Suprapubic skin (tissue), 4 donors: ENCODE measurements at places on chromosomes 4 and X. TPM values are rescaled to one million over a fixed set of nuclear protein-coding genes. Genes with fewer than 3 reads are reported as not detected.

DNA sequence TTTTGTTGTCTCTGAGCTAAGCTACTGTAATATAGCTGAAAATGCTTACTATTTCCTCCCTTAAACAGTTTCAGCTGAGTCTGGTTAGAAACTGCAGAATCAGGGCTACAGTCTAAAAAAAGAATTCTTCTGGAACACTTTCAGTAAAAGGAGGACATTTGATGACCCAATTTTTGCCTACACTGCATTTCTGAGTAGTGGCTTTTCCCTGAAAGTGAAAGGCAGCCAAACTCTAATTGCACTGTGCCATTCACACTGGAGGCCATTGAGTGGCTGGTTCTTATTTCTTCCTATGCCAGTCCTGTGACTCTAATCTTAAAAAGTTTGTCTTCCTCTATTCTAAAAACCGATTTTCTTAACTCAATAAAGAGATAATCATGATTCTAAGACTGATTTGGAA is 526.0 kb downstream of the CFAP47 start:
- no peak for DNase-seq

The CT47B1 gene
- not detected for total RNA-seq

- no peak for DNase-seq
Observed at GRCh38 chr4:60020389-60020788, 1179.7 kb upstream of the ADGRL3 start.

- peak; percentile 75 for DNase-seq
Observed at GRCh38 chr4:24794480-24794879, 893 bp upstream of the SOD3 start.

DNA sequence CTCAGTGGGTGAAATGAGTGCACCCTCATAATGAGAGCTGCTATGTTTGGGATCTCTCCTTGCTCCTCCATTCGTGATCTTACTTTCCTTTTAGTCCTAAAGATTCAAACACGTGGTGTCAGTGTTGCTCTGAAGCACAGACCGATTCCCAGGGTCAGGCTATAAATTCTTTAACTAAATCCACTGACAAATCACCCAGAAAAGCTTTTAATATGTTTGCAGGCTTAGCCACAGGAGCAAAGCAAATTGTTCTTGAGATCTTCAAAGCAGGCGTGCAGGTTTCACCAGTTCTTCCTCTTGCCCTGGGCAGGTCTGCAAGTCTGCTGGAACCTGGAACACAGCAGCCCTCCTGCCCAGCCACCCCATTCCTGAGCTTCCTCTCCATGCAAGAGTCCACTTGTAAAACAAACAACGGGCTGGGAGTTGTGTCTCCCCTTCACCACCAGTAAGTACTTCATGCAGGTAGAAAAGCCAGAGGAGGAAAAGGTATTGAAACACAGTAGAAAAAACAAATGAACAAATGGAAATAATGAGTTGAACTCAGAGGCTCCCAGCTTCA is 70.1 kb upstream of the ENPP6 start:
- DNase-seq = no peak

DNA sequence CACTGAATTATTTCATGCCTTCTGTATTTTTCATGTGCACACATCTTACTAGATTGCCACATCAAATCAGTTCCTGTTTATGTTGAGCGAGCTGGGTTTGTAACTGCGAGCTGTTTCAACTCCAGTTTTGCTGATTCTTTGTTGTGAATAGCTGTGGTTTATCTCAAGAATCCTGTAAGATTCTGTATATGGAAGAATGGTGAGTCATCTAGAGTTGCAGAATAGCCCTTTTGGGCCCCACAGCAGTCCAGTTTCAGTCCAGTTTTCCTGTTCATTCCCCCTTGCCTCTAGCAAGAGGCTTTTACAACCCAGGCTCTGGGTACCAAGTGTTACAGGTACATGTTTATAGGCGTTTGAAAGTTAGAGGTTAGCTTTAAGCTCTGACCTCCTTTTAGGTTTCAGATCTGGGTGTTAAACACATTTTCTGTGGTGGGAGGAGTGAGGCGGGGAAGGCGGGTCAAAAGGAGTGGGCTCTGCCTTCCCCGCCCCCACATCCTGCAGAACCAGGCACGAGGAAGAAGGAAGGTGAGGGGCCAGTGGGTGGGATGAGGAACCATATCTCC is 32.7 kb downstream of the TBC1D14 start:
- no peak for DNase-seq

- DNase-seq = no peak
Observed at GRCh38 chr4:4245172-4245571, 2.9 kb downstream of the TMEM128 start.

DNA sequence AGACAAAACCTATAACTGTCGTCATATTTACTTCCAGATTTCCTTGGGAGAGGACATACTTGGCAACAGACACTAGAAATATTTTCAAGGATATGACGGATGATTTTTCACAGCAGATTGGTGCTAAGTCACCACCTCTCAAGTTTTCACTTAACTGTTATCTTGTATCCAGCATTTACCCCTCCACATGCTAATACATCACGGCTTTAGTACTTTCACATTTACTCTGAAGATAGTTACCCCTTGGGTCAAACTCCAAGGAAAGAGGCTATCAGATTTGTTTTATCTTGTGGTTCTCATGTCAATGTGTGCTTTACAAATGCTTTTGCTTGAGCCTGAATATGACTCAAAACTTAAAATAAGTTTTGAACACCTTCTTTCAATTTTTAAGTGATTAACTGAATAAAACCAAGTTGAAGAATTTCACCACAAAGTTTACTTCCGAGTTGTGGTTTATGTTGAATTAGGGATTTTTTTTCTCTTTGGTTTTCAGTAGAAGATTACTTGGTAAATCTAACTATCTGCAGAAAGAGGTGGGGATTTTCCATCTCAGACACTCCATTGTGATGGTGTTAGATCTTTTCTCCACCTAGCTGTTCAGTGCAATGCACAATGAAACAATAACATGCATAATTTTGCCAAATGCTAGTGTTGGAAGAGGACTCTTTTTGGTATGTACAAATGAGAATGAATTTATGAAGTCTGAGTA is 75.4 kb upstream of the FAT1 start:
- DNase-seq = no peak

GRCh38 chrX:47475476-47475875 is 7.5 kb downstream of the ZNF41 start:
- DNase-seq = no peak

GRCh38 chrX:6644411-6644810 is 109.5 kb upstream of the VCX3A start:
- no peak for DNase-seq
